ENCODE measurements at places on chromosomes 1 and 21. TPM values are rescaled to one million over a fixed set of nuclear protein-coding genes. Genes with fewer than 3 reads are reported as not detected.

The DYNLT4 gene
- not detected for polyA plus RNA-seq

The THBS3 gene
- polyA plus RNA-seq = 16.2 TPM

The COL8A2 gene
- polyA plus RNA-seq = 0.23 TPM

The LAX1 gene
- 0.07 TPM for polyA plus RNA-seq

DNA sequence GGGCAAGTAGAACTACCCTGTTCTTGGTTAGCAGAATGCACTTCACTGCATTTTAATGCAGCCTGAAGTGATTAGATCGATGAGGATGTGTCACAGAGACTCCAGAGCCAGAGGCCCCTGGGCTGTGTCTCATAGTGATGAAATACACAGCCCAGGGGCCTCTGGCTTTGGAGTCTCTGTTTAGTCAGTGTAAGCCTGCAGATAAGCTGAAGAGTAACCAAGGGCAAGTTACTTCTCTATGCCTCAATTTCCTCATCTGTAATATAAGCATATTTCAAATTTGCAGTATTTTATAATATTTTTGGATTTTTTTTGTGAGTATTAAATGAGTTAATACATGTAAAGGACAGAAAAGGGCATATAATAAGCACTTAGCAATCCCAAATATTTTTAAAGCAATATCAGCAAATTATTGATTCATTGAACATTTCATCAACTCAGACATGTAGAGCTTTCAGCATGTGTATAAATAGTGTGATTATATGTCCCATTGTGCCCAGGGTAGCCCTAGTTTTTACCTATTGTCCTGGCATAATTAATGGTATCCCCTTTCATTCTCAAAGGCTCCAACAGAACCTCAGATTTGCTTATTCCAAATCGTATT is 23.6 kb upstream of the APOBEC4 start:
- DNase-seq = no peak

DNA sequence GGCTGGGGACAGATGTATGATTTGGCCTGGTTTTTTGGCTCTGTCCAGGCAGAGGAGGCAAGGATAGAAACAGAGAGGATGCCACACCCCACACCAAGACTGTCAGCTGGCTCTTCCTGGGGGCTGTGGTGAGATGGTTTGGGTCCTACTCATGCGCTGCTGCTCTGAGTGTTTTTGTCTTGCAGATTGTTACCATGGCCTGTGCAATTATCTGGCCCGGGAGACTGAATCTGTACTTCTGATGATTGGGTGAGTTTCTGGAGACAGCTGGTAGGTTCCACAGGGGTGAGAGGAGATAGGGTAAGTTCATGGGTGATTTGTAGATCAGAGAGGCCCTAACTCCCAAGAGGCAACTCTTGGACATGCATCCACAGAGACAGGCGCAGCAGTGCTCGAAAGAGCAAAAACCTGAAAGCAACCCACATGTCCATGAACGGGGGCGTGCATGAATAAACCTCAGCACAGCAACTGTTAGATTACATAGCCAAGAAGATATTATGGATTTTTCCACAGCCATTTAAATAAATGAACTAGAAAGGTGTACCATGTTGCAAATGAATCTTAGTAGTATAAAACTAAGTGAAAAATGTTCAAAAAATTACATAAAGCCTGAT is 17.8 kb downstream of the AADACL4 start:
- DNase-seq = no peak

DNA sequence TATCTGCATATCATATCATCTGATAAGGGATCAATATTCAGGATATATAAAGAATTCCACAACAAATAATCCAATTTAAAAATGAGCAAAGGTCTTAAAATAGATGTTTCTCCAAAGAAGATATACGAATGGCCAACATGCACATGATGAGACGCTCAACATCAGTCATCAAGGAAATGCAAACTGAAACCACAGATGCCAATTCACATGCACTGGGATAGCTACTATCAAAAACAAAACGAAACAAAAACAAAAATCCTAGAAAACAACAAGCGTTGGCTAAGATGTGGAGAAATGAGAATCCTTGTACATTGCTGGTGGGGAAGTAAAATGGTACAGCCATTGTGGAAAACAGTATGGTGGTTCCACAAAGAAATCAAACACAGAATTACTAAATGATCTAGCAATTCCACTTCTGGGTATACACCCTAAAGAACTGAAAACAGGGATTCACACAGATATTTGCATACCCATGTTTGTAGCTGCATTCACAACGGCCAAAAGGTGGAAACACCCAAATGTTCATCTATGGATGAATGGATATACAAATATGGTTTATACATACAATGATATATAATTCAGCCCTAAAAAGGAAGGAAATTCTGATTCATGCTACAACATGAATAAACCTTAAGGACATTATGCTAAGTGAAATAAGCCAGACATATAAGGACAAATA is 79.4 kb downstream of the PCSK9 start:
- DNase-seq = no peak

GRCh38 chr1:203402629-203403337 is 51.9 kb upstream of the FMOD start:
- no peak for DNase-seq

DNA sequence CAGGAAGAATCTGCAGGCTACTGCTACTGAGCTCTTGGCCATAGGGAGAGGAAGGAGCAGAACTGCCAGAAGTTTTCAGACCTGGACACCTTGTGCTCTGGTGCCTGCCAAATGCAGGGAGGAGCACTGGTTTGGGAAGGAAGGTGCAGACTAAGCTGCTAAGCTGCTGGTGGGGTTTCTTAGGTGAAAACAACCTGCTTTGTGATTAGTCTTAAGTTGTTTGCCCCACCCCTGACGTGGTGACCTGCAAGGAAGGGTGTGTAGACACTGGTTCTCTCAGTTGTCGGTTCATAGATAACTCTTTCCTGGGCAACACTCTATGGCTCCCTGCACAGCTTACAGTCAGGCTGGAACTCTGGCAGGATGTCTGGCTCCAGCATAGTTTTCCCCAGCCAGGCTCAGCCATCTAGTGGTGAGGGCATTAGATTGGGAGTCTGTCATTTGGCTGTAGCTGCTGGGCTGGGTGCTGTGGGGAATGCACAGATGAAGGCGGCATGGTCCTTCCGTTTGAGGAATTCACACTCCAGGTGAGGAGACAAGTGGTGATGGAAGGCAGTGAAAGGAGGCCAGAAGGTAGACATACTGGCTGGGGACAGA is 10.3 kb upstream of the S100A10 start:
- no peak for DNase-seq

GRCh38 chr21:35400233-35400939 is 351.3 kb upstream of the RUNX1 start:
- peak; percentile 26 for DNase-seq

DNA sequence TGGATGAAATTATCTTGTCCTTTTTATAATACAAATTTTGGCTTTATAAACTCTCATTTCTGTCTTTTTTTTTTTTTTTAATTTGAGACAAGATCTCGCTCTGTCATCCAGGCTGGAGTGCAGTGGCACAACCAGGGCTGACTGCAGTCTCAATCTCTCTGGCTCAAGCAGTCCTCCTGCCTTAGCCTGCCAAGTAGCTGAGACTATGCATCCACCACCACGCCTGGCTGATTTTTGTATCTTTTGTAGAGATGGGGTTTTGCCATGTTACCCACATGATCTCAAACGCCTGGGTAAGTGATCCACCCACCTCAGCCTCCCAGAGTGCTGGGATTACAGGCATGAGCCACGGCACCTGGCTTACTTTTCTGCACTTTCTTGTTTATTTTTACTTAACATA is 7.5 kb downstream of the TOR1AIP1 start:
- DNase-seq = no peak

- no peak for DNase-seq
These were observed 35.4 kb upstream of the SCMH1 start for GRCh38 chr1:41277371-41277975.

GRCh38 chr21:42698733-42699132 is 45.3 kb downstream of the PDE9A start:
- DNase-seq = no peak
